ENCODE measurements at places on chromosomes 3 and 15. TPM values are rescaled to one million over a fixed set of nuclear protein-coding genes. Genes with fewer than 3 reads are reported as not detected.

DNA sequence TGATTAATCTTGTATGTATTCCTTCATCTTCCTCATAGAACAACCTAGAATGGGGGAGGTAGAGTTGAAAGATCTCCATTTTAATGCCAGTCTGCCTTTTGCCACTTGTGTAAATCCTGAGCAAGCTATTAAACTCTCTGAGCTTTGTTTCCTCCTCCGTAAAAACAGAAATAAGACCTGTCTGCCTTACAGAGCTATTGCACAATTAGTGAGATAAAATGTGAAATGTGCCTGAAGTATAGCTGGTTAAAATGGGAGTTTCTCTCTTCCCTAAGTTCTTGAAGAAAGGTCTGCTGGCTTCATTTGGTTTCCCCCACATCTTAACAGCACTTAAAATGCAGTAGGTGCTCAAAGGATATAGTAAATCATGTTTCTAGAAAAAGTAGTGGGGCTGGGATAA is 19.0 kb downstream of the ALDH1A2 start:
- no peak for DNase-seq

- DNase-seq = no peak
Measured at GRCh38 chr3:41441568-41441967, 242.3 kb downstream of the CTNNB1 start.

GRCh38 chr3:121064121-121064520 is 156.1 kb downstream of the STXBP5L start:
- no peak for DNase-seq

DNA sequence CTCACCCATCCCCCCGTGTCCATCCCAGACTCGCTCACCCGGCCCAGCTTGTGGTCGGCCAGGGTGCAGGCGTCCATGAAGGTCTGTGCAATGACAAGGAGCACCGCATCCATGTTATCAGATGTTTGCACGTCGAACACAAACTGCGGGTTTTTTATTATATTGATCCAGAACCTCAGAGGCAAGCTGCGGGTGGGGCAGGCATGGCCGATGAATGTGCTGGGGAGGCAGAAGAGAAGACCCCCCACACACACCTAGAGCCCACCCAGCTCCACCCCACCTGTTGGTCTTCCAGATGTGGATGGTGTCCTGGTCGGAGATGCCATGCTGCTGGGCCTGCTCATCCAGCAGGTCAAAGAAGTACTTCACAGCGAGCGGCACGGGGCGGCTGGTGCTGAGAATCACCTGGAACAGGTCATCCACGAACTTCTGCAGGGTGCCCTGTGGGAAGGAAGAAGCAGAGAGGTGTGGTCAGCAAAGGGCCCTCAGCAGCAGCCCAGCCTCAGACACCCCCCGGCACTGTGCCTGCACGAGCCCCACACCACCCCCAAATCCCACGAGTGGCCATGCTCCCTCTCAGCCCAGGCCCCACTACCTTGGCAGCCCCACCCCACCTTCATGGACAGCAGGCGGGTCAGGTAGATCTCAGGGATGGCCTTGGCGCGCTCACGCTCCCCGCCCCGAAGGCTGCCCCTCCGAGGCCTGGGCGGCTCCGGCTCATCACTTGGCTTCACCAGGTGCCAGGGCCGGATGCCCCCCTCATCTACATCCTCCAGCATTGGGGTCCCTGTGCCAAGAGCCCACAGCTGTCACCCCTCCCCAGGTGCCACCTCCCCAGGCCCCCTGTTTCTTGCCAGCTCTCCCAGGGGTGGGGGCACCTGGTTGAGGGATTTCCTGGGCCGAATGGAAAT is 20.3 kb downstream of the PLXNB1 start:
- no peak for DNase-seq

GRCh38 chr3:11643201-11643603 is 513 bp downstream of the VGLL4 start:
- DNase-seq = peak; percentile 76

DNA sequence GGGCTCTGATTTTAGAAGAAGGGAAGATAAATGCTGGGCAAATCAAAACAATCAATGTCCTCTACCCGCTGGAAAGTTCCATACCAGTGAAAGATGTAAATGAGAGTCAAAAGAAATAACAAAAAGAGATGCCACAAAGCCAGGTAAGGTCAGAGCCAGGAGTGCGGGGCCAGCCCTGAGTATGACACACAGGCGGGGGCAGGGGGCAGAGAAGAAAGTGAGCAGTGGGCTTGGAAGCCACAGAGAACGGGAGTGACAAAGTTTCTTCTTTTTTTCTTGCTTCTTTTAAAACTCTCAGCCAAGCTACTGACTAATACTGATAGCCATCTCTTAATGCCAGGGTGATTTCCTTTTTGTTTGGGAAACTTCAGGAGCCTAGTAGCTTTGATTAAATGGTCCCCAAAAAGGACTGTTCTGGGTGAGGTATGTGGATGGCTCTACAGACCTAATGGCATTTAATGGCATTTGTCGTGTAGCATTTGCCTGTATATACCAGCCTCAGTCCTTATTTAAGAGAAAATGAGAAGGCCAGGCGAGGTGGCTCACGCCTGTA is 23.1 kb upstream of the TSEN2 start:
- peak; percentile 26 for DNase-seq

DNA sequence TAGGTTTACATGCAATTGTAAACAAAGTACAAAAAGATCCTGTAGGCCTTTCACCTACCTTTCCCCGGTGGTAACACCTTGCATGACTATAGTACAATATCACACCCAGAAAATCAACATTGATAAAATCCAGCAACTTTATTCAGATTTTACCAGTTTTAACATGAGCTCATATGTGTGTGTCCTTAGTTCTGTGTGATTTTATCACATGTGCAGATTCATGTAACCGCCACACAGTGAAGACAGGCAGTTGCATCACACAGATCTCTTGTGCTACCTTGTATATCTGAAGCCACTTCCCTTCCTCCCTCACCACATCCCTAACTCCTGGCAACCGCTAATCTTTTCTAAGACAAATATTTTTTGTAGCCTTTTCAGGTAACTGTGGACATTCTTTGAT is 183.5 kb upstream of the C2CD4B start:
- DNase-seq = no peak

DNA sequence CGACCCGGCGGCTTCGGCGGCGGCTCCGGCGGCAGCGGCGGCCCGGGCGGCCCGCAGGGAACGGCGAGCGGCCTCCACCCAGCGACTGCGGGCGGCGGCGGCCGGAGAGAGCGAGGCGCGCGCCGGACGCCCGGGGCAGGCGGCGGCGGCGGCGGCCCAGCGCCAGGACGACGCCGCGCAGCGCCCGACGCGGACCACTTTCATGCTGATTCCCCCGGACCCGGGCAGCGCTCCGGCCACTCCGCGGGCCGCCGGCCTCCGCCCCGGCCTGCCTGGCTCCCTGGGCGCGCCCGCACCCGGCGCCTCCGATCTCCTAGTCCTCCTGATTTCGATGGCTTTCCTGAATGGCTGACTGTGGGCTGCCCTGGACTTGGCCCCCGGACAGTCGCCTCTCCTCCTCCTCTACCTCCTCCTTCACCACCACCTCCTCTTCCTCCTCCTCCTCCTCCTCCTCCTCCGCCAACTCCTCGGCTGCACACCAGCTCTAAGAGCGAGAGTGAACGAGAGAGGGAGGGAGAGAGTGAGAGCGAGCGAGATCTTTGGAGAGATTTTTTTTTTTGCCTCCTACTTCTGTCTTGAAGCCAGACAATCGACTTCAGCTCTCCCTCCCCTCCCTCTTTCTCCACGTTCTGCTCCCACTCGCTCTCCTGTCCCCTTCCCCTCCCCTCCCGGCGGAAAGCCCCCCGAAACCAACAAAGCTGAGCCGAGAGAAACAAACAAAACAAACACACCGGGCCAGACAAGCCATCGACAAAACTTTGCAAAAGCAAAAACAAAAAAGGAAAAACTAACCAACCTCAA is 844 bp downstream of the NR2F2 start:
- DNase-seq = peak; percentile 71

- DNase-seq = no peak
Measured at GRCh38 chr15:73593304-73594074, 39.7 kb downstream of the NPTN start.

DNA sequence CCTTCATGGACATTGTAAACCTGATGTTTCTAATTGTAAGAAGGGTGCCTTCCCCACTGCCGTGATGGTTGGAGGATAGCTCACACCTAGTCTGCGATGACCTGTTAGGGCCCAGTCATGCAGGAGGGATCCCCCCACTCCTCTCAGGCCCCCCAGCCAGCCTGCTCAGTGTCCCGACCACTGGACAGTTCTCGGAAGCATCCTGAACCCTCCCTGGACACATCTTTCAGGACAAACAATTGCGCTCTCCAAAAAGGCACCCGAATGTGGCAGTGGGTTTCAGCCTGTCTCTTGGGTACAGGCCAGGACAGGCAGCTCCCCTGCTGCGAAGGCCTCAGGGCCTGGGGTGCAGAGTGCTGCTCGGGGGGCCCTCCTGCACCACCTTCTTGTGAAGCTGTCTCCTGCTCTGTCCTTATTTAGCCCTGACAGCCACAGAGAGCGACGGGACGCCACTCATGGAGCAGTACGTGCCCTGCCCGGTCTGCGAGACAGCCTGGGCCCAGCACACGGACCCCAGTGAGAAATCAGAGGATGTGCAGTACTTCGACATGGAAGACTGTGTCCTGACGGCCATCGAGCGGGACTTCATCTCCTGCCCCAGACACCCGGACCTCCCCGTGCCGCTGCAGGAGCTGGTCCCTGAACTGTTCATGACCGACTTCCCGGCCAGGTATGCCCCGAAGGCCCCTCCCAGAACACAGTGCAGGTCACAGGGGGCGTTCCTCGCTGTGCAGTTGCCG is 132.3 kb downstream of the LRRK1 start:
- DNase-seq = no peak

DNA sequence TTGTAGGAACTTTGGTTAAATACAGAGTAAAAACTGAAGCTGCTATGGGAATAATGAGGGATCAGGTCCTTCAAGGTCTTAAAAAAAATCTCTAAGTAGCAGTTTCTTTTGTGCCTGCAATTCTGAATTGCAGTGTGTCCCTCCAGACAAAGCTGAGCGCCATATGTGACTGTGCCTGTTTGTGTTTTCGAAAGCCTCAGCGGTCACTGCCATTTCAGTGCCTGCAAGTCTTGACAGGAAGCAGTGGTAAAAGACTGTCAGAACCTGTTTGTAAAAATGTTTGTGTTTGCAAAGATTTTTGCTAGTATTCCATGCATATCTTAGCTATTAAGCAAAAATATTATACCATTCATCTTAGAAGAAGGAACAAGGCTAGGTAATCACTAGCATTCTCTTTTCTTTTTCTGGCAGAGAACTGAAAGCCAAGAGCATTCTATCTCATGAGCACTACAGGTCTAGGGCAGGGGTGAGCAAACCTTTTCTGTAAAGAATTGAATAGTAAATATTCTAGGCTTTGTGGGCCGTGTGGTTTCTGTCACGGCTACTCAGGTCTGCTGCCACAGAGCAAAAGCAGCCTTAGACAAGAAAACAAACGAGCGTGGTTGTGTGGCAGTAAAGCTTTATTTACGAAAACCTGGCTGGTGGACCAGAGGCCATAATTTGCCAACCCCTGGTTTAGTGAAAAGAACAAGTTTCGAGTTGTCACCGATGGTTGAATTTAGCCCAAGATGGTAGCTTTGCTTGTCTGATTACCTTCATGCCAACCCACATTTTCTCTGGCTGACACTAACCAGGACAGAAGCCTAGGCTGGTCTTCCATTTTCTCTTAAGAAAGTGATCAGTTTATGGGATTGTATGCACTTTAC is 134.4 kb downstream of the CACNA1D start:
- DNase-seq = no peak

DNA sequence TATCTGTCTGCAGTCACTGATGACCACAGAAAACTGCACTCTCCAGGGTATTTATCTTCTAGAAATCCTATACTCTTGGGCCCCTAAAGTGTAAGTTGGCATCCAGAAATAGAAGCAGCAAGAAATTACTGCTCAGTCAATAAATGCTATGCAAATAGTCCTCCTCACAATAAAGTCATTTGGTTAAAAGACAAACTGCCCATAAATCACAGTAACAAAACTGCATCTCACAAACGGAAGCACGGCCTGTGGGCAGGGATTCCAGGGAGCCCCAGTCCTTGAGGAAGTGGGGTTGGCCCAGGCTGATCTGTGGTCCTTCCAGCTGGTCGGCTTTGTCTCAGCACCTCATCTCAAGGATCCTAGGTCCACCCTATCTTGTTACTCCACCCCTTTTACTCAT is 29.7 kb upstream of the SPATA12 start:
- DNase-seq = no peak

Gene GPR156
- not detected for total RNA-seq

Gene ITGA11
- total RNA-seq = 408 TPM

Gene KBTBD13
- not detected for total RNA-seq

Gene STAB1
- total RNA-seq = not detected

Gene RASGRF1
- not detected for total RNA-seq

Gene P2RY14
- not detected for total RNA-seq

Gene CYP19A1
- 0.76 TPM for total RNA-seq

Gene GP5
- 0.11 TPM for total RNA-seq

All from GM23248 (cell line).